Sigmoid colon (tissue), 7 donors: ENCODE measurements at places on chromosomes 6 and 20. TPM values are rescaled to one million over a fixed set of nuclear protein-coding genes. Genes with fewer than 3 reads are reported as not detected.

Gene PSMF1
- 145 TPM for total RNA-seq

Gene PFDN4
- 75.9 TPM for total RNA-seq

DNA sequence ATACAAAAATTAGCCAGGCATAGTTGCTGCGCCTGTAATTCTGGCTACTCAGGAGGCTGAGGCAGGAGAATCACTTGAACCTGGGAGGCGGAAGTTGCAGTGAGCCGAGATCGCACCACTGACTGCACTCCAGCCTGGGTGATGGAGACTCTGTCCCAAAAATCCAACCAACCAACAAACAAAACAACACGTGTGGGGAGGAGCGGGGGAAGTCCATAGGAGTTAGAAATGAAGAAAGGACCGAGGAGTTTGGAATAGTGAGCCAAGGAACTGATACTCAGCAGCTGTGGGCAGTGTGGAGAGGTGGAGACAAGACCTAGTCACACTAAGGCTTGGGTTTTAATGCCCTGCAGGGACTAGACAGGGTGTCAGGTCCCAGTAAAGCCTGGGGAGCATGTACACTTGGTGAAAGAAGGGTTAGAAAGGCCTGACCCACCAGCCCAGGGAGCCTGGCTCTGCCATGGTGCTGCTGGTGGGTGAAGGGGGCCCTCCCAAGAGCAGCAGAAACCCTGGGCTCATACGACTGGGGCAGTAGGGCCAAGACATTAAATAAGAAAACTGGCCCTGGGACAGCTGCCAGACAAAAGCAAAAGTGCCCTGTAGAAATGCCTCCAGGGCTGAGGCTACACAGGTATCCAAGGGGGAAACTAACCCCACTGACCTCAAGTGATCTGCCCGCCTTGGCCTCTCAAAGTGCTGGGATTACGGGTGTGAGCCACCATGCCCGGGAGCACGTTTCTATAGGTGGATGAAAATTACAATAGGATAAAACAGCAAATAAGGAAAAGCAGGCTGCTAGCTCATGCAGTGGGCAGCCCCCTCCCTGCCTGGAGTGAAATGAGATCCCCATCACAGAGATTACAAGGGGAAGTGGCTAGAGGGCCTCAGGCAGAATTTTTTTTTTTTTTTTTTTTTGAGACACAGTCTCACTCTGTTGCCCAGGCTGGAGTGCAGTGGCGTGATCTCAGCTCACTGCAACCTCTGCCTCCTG lies 58.0 kb downstream of the MYH7B start:
- H3K4me1 ChIP-seq, result peaks cover 6% of the 10 kb centered on the region
- no peak overlapping the region for H3K4me3 ChIP-seq
- no peak overlapping the region for H3K27ac ChIP-seq

DNA sequence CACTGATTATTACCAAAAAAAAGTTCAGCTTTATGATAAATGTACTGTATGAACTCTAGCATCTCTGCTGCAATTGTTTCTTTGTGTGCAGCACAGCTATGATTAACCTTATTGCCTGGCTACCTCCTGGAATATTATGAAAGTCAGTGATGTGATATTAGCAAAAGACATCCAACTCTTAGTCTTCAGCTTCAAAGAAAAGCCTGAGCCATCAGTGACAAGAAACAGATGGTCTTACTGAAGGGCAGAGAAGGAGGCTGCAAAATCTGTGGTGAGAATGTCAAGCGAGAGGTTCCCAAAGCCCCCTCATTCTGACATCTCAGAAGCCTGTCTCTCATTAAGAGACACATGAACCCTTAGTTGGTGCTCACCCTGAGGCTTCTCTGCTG lies 89.4 kb upstream of the TNFAIP3 start:
- H3K36me3 ChIP-seq, result no peaks in the 10 kb centered on the region
- H3K27me3 ChIP-seq, result no peaks in the 10 kb centered on the region
- no peak overlapping the region for H3K27ac ChIP-seq

DNA sequence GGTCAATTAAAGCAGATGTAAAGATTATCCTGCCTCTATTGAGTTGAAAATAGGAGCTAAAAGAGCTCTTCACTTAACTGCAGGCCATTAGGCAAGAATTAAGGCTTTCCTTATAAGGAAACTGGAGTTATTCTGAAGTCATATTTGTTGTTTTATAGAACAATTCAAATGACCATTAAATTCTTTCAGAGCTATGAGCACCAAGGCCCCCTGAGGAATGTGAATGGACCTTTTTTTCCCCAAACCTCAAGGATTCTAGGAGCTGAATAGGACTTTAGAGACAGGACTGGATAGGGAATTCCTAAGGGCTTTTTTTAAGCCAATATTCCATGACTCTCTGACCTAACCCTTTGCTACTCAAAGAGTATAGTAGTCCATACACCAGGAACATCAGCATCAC lies 565.7 kb upstream of the BTBD3 start:
- no peak for DNase-seq
- no peak overlapping the region for H3K4me3 ChIP-seq
- no peaks in the 10 kb centered on the region for H3K4me1 ChIP-seq
- H3K27ac ChIP-seq, result no peak overlapping the region
- H3K36me3 ChIP-seq, result no peaks in the 10 kb centered on the region

GRCh38 chr6:111242452-111242851 lies 155.1 kb downstream of the SLC16A10 start:
- no peaks in the 10 kb centered on the region for H3K4me1 ChIP-seq
- H3K27ac ChIP-seq, result no peak overlapping the region
- no peaks in the 10 kb centered on the region for H3K27me3 ChIP-seq
- H3K4me3 ChIP-seq, result no peak overlapping the region
- no peak for DNase-seq
